ENCODE measurements at places on chromosomes 2 and 18.

- no peak for DNase-seq
Measured at GRCh38 chr2:240462073-240462706, 26.7 kb downstream of the GPC1 start.

- no peak for DNase-seq
Measured at GRCh38 chr2:222738809-222739208, 67.4 kb downstream of the MOGAT1 start.

DNA sequence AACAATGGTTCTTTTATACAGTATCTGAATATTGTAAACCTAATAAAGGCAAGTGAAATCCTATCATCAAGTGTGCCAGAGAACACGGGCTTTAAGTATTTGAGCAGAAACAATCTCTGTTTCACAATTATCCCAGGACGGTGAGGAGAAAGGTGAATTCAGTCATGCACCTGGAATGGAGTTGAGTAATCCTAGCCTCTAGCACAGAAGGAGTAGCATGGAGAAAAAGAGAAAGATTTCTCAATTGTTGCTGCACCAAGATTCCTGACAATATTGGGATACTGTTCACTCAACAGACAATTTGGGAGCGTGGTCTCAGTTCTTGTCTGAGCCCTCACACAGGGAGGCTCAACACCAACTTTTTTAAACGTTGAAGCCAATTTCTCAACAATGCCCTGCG lies 510.6 kb downstream of the SOX11 start:
- DNase-seq = no peak

GRCh38 chr18:7017013-7017412 lies 100.6 kb downstream of the LAMA1 start:
- DNase-seq = no peak

DNA sequence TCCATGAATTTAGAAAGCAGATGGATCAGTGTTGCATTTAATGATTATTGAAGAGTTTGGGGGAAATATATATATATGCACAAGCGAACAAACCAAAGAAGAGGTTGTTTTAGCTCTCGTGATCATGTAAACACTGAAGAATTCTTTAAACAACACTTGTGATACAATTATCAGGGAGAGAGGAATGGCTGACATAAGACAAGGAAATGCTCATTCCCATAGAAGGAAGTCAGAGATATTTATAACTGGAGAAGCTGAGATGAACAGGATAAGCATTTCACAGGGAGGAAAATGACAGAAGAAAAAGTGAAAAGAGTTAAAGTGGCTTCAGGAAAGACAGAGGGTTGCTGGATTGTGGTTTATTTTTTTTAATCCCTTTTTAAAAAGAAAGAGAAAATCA lies 10.6 kb upstream of the COL6A3 start:
- DNase-seq = no peak

DNA sequence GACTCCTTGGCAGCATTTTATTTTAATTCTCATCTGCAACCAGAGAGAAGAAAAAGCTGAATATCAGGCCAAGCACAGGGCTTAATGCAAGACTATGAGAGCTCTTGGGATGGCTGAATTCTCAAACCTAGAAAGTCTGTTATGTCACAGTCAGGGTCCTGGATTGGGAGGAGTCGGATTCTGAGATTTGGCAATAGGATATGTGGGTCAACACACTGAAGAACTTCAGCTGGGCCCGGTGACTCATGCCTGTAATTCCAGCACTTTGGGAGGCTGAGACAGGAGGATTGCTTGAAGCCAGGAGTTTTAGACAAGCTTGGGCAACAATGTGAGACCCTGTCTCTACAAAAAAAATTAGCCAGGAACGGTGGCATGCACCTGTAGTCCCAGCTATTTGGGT lies 102.4 kb downstream of the COL3A1 start:
- DNase-seq = no peak

- DNase-seq = no peak
Measured at GRCh38 chr2:241560883-241561474, 2.4 kb downstream of the BOK start.

GRCh38 chr2:231384109-231384435 lies 11.4 kb upstream of the B3GNT7 start:
- DNase-seq = no peak

DNA sequence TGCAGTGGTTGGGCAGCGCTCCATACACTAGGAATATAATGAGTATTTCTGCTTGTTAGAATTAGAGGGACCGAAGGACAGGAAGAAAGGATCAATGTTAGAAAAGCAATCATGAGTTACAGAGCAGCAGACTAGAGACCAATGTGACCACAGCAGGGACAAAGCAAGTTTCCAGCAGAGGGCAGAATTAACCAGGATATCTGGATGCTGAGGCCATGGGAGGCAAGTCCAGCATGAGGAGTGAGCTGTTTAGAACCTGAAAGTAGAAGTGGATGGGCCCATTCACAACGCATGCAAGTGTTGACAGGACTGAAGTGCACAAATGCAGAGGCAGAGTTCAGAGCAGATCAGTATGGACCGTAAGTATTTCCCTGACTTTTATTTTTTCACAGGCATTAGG lies 910.4 kb upstream of the GYPC start:
- no peak for DNase-seq

GRCh38 chr2:3481736-3482362 lies 37.5 kb downstream of the ADI1 start:
- no peak for DNase-seq

- DNase-seq = no peak
Measured at GRCh38 chr2:223697316-223697891, 95.2 kb upstream of the SCG2 start.

DNA sequence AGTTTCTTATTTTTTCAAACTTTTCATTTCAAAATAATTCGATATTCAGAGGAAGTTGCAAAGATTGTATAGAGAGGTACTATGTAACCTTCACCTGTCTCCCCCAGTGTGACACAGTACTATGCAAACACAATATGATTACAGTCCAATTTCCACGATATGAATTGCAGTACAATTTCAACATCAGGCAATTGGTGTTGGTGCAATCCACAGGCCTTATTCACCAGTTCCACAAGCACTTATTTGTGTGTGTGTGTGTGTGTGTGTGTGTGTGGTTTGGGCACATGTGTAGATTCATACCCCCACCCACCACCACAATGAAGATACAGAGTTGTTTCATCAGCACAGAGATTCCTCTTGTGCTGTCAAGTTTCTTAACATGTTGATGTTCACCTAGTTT lies 69.7 kb upstream of the ARL4C start:
- no peak for DNase-seq

- DNase-seq = no peak
Measured at GRCh38 chr2:42933824-42934254, 141.5 kb upstream of the HAAO start.

- no peak for DNase-seq
Measured at GRCh38 chr18:80033181-80034067, 810 bp upstream of the RBFA start.

- DNase-seq = no peak
Measured at GRCh38 chr18:73552171-73552570, 595.5 kb downstream of the FBXO15 start.

DNA sequence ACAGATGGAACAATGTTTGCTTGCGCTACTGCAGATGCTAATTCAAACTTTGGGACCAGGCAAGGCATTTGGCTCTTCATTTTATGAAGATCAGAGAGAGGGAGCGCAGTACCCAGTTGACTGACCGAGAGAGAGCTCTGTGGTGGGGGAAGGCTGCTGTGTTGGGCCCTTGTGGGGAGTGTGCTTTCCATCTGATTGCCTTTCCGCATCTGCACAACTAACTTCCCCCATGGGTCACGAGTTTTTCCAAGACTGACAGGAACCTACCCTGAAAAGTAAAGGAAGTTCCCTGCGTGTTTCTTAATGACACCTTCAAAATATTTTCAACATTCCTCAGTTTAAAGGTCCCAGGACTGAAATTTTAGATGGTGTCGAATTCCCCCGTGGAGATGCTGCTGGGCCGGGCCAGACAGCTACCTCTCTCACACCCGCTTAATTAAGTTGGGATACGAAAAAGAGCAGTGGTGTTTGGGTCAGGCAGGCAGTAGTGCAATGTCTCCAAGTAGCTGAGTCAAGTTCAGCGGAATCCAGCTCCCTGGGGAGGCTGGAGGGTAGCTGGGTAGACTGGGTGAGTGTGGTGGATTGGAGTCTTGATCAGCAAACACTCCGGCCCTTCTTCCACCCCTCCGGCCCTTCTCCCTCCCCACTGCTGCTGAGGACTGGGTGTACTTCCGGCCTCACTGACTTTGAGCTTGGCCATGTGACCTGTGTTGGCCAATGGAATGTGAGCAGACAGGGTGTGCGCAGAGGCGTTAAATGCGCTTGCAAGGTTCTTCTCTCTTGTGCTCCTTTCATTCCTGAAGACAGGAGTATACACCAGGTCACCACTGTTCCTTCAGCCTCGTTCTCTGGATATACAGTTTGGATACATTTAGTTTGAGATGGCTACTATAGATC lies 2.3 kb upstream of the ARHGAP25 start:
- no peak for DNase-seq

DNA sequence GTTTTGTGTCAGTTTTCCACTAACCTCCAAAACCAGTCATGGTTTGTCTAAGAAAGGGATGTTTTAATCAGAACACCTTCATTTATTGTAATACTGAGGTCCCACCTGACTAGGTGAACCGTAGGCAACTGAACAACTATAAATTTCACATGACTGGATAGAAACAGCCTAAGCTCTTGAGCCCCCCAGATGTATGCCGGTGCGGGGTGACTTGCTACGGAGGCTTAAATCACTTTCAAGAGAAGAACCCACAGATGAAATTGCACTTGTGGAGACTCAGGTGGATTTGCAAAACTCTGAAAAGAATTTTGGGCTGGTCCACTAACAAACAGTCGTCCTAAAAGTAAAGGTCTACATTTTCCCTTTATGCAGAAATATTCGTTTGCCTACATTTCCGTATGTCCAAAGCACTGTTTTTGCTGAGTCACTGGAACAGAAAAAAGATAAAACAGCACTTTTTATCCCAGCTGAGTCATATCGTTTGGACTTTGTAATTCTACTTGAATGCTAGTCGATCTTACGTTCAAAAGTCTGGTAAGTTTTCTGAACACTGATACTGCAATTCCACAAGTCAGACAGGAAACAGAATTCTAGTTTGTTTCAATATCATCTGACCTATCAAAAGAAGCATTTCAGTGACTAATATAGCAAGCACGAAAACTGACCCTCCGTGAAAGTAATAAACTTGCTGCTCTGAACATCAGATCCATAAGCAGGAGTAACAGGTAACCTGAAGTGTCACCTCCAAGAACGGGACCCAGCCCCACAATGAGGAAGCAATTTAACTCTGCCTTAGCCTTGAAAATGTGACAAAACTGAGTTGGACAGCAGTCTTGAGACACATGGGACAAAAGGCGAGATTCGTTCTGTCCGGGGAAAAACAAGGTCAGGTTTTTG lies 18.1 kb downstream of the ZNF516 start:
- DNase-seq = peak; percentile 64

- DNase-seq = no peak
Measured at GRCh38 chr2:23508066-23508390, 123.0 kb downstream of the KLHL29 start.

DNA sequence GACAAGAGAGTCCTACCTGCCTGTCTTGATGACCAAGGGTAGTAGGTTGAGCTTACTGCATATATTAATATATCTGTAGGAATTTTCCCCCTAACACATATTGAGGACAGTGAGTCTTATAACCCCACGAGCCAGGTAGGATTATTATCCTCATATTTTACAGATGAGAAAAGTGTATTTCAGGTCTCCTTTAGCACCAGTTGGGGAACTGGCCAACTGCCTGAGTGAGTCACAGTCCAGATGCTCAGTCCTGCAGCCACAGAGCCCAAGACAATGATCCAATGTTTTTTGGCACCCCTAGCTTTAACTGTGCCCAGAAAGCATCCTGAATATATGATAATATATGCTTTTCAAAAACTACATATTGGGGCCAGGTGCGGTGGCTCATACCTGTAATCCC lies 30.8 kb upstream of the GLS start:
- DNase-seq = peak; percentile 53

DNA sequence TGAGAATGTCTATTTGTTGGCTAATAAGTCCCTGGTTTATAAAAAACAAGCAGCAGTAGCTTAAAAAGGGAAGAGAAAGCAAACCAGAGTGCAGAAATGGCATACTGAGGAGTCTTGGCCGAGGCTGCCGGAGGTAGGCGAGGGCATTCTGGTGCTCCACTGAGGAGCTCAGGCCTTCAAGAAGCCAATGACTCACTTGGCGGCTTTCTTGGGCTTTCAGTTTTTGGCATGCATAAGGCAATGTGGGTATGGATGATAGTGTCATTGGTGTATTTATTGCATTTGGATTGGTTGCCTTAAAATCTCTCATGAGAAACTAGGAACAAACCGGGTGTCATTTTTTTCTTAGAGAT lies 119.6 kb upstream of the ARL5A start:
- no peak for DNase-seq

- no peak for DNase-seq
Measured at GRCh38 chr2:765369-765768, 88.2 kb upstream of the TMEM18 start.

GRCh38 chr18:60503199-60503598 lies 130.6 kb upstream of the MC4R start:
- no peak for DNase-seq

- DNase-seq = no peak
Measured at GRCh38 chr18:79396431-79397246, 909 bp downstream of the NFATC1 start.

DNA sequence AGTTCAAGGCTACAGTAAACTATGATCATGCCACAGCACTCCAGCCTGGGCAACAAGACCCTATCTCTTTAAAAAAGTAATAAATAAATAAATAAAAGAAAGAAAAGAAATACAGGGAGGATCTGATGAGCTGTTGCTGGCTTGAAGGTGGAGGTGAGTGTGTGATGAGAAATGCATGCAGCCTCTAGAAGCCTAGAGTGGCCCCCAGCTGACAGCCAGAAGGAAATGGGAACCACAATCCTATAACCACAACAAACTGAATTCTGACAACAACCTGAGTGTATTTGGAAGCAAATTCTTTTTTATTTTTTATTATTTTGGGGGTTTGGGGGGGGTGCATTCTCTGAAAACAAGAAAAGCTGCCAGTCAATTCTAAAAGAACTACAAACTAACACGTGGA lies 14.6 kb downstream of the NOL10 start:
- no peak for DNase-seq

- DNase-seq = no peak
Measured at GRCh38 chr18:6004119-6004518, 108.8 kb upstream of the TMEM200C start.

GRCh38 chr2:34104601-34105000 lies 505.5 kb upstream of the FAM98A start:
- DNase-seq = no peak

- no peak for DNase-seq
Measured at GRCh38 chr2:8368463-8368862, 313.4 kb upstream of the ID2 start.

DNA sequence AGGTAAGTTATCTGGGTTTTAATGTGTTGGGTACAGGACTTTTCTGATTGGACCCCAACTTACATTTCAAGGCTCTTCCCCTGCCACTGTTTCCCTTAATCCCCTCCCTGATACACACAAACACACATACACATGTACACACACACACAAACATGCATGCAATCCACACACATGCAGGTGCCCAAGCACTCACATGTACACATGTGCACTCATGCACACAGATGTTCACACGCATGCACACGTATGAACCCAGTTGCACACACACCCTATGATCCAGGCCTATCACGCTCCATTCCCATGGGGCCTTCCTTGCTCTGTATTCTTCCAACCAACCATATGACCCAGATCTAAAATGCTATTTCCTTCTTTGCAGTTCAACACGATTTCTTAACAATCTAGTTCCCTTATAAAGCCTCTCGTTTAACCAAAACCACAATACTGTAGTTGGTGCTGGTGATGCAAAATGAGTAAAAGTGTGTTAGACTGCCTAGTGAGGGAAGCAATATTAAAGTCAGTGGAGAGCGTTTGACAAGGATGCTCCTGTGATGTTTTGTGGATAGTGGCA lies 11.1 kb downstream of the SERPINB8 start:
- DNase-seq = no peak

GRCh38 chr2:144198116-144198515 lies 321.8 kb downstream of the ZEB2 start:
- DNase-seq = peak; percentile 8

All from fibroblast of skin of left biceps (primary cell).